Urinary bladder (tissue), 4 donors: ENCODE measurements at places on chromosomes 4 and X. TPM values are rescaled to one million over a fixed set of nuclear protein-coding genes. Genes with fewer than 3 reads are reported as not detected.

- DNase-seq, result no peak
Observed at GRCh38 chr4:107035819-107036583, at the start of gene DKK2. DKK2 (minus strand) TSS chr4:107036313; CDS start chr4:107035591, 722 bp downstream.

Gene DTHD1
- total RNA-seq, result not detected

- DNase-seq, result no peak
Observed at GRCh38 chr4:79247695-79248394, 78.0 kb downstream of the NAA11 start.

DNA sequence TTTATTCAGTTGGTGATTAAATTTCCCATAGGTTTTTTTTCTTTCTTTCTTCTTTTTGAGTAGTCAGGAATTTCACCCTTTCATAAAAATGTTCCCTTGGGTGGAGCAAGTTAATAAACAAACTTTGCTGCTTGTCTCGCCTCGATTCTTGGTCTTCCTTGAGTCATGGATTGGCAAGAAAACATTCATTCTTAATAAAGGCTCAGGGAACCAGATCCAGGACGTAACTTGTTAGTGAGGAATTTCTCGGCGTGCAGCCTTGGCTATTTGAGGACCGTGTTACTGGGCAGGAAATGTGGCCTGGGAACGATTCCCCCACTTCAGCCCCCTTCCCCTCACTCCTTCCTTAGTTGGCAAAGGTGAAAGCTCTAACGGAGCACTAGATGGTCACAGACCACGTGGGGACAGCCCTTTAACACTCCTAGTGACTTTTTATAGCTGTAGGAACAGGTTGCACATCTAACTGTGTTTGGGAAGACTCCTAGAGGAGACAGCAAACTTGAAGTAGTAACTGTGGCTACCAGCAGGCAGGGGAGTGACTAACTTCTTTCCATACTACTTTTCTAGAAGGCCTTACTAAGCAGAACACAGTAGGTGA lies 106.8 kb downstream of the UCHL1 start:
- no peak for DNase-seq

Gene KCNE5
- total RNA-seq, result 1.5 TPM

Gene PPARGC1A
- total RNA-seq, result 6.2 TPM

DNA sequence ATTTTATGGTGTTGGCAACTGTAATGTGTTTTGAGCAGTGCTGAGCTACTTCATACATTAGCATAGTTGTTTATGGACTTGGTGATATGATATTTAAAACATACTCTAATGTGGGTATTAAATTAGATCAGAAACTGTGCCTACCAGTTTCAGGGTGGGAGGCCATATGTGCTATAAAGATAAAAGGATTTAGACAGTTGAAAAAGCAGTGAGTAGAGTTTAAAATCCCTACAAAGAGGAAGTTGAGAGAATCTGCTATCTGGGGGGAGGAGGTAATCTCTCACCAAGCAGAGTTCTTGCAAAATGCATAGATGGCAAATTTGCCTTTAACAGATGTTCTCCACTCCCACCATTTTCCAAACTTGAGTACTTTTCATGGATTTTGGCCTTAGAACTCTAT lies 154.5 kb downstream of the SPOCK3 start:
- no peak for DNase-seq

DNA sequence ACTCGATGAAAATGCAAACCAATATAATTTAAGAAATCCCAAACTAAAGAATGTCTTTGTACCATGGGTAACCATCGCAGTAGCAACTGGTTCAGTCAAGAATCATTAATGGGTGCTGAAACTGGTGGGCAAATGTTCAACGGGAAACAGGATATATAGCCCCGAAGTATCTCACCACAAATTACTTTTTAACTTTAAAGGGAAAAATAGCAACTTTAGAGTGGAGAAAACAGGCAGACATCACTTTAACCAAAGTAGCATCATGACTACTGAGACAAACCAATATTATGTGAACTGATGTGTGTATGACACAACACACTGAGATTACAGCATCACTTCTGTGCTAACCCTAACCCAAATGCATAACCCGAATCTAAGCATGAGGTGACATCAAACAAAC lies 33.8 kb upstream of the SLAIN2 start:
- DNase-seq, result no peak

GRCh38 chrX:148874636-148875246 lies 374.3 kb downstream of the AFF2 start:
- DNase-seq, result no peak

GRCh38 chr4:99447079-99447478 lies 11.9 kb upstream of the ADH7 start:
- no peak for DNase-seq

- no peak for DNase-seq
Observed at GRCh38 chrX:48751343-48751742, 10.2 kb upstream of the GLOD5 start.

Gene RENBP
- 4.4 TPM for total RNA-seq

DNA sequence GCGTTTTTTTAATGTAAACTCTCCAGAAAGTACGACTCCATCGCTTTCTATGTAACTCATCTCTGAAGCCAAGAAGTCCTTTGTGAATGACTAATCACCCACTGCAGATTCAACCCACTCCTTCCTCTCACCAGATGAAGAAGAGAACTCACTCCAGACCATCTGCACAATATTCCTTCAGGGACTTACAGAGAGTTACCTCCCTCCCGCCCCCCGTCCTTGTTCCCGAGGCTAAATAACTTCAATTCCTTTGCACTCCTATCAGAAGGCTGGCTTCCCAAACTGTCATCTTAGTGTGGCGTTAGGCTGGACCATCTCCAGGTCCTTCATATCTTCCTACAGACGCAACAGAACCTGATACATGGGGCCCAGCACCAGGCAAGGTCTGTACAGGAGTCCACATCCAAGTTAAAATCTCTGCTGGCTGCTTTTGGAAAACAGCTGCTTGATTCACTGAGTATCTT lies 82.4 kb downstream of the AFAP1 start:
- no peak for DNase-seq

Gene GPC4
- 16.9 TPM for total RNA-seq

Gene PHOX2B
- 3.3 TPM for total RNA-seq

Gene MAGIX
- total RNA-seq, result 1.9 TPM

DNA sequence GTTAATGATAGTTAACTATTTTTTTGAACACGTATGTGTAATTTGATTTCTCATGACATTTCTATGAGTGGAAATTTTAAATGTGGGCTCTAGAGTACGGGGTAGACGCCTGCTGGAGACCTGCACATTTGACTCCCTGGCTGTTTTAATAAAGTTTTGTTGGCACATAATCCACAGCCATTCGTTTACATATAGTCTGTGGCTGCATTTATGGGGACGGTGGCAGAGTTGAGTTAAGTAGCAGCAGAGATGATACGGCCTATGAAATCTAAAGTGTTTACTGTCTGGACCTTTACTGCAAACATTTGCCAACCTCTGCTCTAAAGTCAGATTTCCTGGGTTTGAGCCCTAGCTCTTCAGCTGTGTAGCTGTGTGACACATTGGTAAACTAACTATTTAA lies 118.8 kb downstream of the CHRNA9 start:
- DNase-seq, result no peak
